Stimulated activated naive CD8-positive, alpha-beta T cell treated with anti-CD3 and anti-CD28 coated beads, Interleukin-15, Interleukin-2, amounts not matched to agents 100 U/mL and 50 U/mL, for 24 hours (primary cell): ENCODE measurements at places on chromosomes 4 and X.

- no peak for DNase-seq
These were observed 4.0 kb upstream of the PCDH7 start for GRCh38 chr4:30716158-30716557.

DNA sequence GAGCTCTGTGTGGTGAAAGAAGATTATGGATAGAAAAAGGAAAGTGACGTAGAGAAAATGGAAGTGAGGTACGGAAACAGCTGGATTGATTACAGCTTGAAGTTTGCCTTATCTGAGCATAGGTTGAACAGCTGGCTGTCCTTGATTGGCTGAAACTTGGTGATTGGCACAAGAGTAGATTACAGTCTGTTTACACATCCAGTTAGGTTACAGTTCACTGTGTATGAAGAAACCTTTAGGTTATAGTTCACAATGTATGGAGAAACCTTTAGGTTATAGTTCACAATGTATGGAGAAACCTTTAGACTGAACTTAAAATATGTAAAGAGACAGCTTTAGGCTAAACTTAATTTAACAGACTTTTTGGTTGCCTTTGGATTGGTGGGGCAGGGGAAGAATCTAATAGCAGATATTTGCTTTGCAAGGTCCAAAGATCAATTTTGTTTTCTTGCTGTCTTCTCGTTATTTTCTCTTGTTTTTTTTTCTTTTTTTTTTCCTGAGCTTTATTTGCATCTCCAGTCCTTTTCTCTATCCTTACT lies 15.6 kb upstream of the ART3 start:
- DNase-seq, result no peak

DNA sequence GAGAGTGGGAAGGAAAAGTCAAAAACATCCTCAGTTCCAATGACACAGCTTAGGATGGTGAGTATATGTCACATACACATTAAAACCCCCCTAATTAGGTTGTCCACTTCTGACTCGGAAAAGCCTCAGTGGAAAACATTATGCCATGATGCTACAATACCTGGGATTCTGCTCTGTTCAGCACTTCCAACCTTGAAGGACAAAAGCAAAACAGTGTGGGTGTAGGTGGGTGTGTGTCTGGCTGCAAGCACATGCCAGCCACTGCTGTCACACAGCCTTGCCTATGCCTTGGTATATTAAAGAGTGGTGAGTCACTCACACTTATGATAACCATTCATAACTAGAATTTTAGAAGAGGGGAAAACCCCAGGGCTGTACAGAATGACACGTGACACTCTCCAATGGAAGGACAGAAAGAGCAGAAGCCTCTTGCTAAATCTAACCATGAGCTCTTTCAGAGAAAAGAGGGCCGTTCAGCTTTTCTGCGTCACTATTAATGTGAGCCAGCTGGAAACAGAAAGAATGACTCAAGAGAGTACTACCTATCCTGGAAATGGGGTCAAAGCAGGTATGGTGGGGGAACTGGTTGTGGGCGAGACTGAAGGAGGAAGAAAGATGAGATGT lies 159.6 kb downstream of the TET2 start:
- peak; percentile 65 for DNase-seq

DNA sequence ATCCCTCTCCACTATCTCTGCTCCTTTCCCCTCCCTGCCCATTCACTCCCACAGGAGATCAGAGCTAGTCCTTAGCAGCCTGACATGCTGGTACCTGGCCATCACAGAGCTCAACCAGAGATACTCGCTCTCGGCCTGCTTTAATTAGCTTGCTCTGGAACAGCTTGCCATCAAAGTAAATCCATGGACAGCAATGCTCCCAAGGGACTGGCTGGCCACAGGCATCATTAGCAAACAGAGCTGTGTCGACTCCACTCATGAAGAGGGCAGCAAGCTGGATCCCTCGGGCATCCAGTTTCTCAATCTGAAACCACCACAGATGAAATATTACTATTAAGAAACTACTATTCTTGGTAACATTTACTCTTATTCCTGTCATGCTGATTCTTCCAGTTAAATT lies 43.4 kb upstream of the PHF8 start:
- no peak for DNase-seq

GRCh38 chr4:138959097-138959815 lies 56.3 kb upstream of the NOCT start:
- DNase-seq, result no peak
